ENCODE measurements at places on chromosomes 3 and 15.
A peak's percentile ranks its signal among the peaks of the same experiment; 100 is the strongest.

DNA sequence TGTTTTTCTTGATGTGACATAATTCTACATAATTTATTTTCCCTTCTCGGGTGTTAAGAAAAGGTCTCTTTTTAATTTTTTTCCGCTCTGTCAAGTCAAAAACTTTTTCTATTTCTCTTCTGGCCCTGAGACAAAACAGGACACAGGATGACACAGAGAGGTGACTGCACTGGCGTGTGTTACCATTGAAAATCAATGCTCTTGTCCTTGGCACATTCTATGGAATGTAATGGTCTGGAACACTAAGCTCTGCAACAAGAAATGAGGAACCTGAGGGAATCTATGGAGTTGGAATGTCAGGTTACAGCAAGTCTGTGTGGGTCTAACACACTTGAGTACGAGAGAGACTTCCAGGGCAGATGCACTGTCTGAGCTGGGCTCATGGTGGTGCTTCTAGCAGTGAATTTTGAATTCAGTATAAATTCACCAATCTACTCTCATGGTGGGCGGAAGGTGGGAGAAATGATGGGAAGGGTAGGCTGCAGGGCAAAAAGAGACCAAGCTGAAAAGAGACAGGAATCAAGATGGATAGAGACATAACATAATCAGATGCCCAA is 508.3 kb downstream of the TUSC7 start:
- no peak for DNase-seq

DNA sequence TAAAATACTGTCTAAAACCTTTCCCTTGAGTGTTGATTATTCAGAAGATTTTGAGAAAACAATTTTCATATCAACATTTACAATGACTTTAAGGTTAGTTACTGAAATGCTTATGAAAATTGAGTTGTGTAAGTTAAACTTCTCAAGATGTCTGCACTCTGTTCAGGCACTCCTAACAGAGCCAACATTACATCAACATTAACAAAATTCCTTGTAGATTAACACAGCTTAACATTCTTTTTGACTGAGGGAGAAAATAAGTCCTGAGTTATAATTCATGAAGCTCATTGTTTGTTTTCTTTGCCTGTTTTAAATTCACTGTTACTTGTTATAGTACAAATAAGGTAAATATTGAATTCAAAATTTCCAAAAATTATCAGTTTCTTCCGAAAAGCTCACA is 9.0 kb downstream of the ACKR4 start:
- DNase-seq = no peak

GRCh38 chr3:133441867-133442270 is 42.0 kb downstream of the BFSP2 start:
- no peak for DNase-seq

GRCh38 chr3:117820658-117821299 is 1111.2 kb downstream of the TUSC7 start:
- no peak for DNase-seq

GRCh38 chr3:26683902-26684301 is 61.3 kb downstream of the LRRC3B start:
- no peak for DNase-seq

DNA sequence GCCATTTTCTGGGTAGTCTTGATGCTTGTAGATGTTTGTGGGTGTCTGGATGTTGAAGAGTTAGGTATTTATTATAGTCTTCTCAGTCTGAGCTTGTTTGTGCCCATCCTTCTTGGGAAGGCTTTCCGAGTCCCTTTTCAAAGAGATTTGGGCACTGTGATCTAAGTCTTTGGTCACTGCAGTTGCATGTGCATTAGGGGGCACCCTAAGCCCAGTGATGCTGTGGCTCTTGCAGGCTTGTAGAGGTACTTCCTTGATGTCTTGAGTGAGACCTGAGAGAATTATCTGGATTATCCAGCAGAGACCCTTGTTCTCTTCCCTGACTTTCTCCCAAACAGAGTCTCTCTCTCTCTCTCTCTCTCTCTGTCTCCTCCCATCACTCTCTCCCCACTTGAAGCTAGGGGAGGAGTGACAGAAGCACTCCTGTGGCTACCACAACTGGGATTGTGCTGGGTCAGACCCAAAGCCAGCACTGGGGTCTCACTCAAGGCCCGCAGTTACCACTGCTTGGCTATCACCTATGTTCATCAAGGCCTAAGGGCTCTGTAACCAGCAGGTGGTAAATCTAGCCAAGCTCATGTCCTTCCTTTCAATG is 68.5 kb downstream of the TMCO5A start:
- no peak for DNase-seq

DNA sequence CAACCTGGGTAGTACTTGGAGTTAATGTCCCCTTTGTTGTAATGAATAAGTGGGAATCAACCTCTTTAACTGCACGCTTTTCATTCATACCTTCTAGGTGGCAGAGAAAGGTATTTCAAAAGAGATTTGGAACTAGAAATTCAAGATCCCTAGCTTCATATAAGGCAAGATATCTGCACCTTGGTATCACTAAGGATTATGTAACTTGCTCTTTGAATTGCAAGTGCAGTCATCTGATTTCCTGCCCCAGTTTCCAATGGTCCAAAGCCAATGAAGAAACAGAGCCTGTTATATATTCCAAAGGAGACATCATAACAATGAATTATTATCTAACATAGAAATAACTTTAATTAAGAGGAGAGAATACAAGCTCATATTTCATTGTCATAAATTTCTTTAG is 54.8 kb upstream of the CMSS1 start:
- DNase-seq = no peak

- DNase-seq = no peak
Observed at GRCh38 chr15:52496776-52497470, 31.8 kb downstream of the MYO5A start.

DNA sequence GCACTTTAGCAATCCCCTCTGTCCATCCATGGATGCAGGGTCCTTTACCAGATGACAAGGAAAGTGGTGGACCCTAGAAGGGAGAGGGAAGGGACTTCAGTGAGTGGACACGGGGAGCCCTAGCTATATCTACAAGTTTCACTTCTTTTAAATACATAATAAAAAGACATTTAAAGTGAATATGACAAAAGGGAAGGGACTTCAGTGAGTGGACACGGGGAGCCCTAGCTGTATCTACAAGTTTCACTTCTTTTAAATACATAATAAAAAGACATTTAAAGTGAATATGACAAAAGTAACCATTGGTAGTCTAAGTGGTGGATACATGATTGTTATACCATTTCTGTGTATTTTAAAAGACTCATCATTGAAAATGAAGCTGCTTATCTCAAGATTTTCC is 81.9 kb upstream of the HES1 start:
- DNase-seq = no peak

DNA sequence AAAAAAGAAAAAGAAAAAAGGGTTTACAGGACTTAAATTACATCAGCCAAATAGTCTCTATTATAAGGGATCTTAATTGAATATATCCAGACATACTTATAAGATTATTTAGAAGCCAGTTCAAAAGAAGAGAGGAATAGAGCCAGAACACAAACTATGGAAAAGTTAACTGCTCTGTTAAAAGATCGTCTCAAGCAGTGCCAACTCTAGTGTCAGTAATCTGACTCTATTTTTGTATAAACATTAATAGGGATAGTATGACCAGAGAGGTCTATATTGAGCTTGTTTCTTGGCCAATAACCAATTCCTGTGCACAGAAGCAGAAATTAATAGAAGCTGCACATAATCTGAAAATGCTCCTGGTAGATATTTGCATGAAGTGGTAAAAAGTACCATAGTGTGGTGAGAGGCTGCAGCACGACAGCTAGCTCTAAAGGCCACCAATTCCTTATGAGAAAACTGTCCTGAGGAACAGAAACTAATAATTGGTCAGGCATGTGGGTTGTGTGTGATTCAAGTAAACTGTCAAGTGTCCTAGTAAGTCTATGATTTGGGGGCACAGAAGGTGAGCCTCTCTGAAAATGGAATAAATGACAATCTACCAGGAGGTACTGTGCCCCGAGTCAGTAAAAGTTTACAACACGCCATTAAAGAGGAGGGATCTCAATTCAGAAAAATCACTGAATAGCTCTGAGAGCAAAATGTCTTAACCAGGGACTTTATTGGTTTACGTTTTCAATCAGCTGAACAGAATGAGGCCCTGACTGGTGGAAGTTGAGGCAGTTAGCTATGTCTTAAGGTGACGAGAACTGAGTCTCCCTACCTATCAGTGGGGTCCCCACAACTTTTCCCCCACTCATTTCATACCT is 51.5 kb upstream of the NANOGP8 start:
- DNase-seq = no peak

DNA sequence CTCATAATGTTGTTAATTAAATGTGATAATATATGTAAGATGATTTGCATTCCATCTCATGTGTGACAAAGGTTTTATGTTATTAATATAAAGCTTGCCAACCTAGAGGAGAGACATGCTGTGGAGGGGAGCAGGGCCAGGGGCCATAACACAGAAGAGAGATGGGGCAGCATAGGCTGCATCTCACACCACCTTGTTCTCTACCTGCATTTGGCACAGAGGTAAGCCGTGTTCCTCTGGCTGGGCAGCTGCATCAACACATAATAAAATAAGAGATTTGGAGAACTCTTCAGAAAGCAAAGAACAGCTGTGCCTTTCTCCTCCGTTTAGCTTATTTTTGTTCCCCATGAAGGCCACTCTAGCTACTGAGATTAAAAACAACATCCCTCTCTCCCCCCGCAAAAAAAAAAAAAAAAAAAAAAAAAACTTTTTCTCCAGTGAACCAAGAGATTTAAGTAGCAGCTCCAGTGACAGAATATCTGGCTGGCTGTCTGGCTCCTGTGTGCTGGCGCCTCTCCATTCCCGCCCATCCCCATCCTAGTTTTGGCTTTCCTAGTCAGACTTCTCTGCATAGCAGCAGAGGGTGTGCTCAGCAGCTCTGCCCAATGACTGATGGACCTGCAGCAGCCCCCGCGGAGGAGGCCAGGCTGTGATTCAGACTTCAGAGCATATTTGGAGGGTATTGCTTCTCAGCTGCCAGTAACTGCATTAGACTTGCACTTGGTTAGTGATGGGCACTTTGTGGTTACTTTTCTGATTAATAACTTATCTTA is 52.2 kb upstream of the STXBP5L start:
- DNase-seq = peak; percentile 52

DNA sequence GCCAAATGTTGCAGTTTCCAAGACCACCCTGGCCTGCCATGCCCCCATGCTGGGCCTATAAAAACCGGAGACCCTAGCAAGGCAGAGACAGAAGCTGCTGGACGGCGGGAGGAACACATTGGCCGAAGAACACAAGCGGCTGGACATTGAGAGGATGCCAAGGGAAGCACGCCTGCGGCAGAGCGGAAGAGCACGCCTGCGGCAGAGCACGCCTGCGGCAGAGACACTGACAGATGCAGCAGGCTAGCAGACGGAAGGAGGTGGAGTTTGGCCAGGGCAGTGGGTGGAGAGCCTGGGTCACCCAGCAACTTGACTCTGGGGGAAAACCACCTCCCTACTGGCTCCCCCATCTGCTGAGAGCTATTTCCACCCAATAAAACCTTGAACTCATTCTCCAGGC is 322.3 kb upstream of the TBL1XR1 start:
- DNase-seq = no peak

DNA sequence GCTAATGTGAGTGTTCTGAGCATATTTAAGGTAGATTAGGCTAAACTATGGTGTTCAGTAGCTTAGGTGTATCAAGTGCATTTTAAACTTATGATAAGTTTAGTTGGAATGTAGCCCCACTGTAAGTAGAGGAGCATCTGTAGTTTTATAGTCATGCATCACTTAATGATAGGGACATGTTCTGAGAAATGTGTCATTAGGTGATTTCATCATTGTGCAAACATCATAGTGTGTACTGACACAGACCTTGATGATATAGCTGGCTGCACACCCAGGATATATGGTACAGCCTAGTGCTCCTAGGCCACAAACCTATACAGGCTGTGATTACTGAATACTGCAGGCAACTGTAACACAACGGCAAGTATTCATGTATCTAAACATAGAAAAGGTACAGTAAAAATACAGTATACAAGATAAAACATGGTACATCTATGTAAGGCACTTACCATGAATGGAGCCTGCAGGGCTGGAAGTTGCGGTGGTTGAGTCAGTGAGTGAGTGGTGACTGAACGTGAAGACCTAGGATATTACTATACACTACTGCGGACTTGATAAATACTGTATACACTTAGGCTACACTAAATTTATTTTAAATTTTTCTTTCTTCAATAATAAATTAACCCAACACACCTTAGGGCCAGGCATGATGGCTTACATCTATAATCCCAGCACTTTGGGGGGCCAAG is 17.9 kb downstream of the DNAH1 start:
- no peak for DNase-seq

GRCh38 chr15:36905908-36906307 is 194.4 kb downstream of the MEIS2 start:
- DNase-seq = no peak

GRCh38 chr15:52808441-52808840 is 18.3 kb upstream of the ONECUT1 start:
- no peak for DNase-seq

DNA sequence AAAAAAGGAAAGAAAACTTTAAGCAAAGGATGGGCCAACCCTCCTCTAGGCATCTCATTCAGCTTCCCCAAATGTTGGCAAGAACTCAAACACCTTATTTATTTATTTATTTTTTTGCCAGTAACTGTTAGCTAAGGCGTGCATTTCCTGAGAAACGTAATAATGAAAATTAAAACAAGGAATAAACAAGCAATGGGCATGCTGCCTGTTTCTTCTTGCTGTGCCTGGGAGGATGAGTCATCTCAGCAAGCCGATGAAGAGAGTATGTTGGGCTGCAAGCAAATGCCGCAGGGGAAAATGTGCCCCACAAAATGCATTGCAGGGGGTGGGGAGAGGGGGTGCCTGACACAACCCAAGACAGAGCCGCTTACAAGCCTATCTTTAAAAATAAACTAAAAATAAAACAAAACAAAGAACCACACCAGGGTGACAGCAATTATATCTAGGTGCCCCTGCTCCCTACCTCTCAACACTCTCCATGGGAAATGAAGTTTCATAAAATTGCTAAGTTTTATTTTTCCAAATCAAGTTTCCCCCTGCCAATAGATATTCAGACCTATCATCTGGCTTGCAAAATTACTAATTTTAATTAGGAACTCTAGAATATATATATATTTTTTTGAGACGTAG is 40.3 kb downstream of the EIF4E3 start:
- no peak for DNase-seq

DNA sequence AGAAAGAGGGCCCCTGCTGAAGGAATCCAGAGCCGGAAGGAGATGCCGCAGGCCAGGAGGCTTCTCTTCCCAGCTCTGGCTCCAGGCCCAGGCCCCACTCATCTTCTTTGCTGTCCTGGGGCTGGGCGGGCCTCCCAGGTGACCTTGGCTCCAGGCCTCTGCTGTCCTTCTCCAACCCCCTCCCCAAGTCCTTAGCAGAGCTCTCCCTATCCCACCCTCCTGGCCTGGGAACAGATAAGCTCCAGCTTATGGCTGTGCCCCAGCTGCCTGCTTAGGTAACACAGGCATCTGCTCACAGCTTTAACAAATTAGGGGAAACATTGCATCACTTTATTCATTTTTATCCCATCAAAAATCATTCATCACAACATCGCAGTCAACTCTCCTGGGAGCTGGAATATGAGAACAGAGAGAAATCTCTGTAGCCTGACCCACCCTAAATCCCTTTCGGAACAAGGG is 86.9 kb downstream of the SEMA5B start:
- DNase-seq = no peak
